Ovary (tissue), 10 donors: ENCODE measurements at places on chromosomes 7 and 10.
A peak's percentile ranks its signal among the peaks of the same experiment; 100 is the strongest.

DNA sequence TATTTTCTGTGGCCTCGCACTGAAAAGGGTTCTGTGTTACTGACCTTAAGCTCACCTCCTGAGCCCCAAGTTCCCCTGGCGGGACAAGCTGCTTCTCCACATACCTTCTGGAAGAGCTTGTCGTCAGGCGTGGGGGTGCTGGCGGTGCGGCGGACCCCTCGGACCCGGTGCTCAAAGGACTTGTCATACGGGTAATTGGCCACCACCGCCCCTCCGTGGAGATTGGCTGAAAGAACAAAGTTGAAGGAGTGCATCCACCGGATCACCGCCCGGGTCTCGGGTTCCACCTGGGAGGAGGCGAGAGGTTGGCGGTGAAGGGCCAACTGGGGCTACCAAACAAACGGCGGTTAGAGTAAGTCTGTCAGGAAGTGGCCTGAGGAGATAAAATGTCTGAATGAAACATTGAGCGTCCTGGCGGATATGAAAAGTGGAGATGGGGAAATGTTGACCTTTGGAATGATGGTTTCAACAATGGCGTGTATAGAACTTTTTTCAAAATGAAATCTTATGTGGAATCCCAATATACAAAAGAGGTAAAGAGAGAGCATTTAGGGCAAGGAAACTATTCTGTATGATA, 16.5 kb downstream of the CPN1 start:
- no peak for DNase-seq

DNA sequence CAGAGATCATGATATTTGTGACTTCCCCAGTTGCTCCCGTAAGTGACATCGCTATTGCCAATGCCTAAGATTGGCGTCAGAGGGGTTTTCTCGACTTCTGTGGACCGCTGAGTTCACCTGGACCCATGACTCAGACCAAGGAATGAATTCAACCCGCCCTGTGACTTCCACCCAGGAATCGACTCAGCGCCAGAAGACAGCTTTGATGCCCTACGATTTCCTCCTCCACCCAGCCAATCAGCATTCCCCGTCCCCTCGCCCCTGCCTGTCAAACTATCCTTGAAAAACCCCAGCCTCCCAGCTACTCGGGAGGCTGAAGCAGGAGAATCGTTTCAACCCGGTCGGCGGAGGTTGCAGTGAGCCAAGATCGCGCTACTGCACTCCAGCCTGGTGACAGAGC, 58.3 kb downstream of the MICALL2 start:
- no peak for DNase-seq

GRCh38 chr10:97748116-97748515, 11.2 kb downstream of the ZFYVE27 start:
- no peak for DNase-seq

DNA sequence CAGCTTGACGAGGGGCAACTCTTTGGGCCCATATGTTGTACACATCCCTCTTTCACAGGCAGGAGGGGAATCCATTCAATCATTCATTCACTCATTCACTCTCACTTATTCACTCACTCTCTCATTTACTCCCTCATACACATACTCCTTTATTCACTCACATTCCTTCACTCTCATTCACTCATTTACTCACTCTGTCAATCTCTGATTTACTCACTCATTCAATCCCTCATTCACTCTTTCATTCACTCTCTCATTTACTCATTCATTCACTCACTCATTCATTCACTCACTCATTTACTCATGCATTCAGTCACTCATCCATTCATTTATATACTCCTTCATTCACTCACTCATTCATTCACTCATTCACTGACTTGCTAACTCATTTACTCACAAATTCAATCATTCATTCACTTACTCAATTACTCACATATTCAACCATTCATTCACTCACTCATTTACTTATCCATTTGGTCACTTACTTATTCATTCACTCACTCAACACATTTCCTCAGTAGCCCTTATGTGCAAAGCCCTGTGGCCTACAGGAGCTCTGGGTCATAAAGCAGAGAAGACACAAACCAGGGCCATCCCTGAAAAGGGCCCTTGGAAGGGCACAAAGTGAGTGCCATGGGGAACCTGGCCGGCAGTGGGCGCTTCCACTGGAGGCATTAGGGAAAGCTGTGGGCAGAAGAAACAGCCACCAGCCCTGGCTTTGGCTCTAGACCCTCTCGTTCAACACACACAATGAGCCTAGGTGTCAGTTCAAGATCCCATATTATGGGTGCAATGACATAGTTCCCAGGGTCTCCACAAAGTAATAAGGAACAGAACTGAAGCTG, 26.0 kb downstream of the HIP1 start:
- no peak for DNase-seq

- peak; percentile 78 for DNase-seq
These were observed at the start of gene GSDME for GRCh38 chr7:24757353-24758275. TSS of gene GSDME (minus strand) at chr7:24757464. CDS start at chr7:24749774, 7,690 bp downstream.

GRCh38 chr10:124106241-124106879, 13.0 kb upstream of the CHST15 start:
- DNase-seq, result peak; percentile 97

DNA sequence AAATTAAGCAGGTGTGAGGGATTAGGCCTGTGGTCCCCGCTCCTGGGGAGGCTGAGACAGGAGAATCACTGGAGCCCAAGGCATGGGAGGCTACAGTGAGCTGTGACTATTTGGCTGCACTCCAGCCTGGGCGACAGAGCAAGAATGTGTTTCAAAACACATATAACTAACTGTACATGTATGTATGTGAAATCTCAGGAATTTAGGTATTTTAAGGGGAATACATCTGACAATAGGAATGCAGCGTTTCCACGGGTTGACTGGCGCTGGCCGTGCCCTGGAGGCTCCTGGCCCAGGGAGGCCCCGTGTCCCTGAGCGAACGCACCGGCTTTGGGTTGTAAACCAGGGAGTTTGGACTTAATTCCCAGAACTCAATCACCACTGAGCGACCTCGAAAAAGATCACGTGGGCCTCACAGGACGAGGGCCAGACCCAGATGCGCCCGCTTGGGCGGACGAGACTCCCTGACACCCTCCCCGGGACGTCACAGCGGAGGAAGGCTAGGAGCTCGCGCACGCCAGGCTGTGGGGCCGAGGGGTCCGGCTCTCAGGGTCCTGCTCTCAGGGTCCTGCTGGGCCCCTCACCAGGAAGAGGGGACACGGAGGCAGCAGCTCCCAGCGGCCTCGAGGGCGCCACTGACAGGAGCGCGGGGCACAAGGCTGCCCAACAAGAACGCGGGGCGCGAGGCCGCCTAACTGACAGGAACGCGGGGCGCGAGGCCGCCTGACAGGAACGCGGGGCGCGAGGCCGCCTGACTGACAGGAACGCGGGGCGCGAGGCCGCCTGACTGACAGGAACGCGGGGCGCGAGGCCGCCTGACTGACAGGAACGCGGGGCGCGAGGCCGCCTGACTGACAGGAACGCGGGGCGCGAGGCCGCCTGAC, 18.4 kb downstream of the PTPRN2 start:
- no peak for DNase-seq

DNA sequence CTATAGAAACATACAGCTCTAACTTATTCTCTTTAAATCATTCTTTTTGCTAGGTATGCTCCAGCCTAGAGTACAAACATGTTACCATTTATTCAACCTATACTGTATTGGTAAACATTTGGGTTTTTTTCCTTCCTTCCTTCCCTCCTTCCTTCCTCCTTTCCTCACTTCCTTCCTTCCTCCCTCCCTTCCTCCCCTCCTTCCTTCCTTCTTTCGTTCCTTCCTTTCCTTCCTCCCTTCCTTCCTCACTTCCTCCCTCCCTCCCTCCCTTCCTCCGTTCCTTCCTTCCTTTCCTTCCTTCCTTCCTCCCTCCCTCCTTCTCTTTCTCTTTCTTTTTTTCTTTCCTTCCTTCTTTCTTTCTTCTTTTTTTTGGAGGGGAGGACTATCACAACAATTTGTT, 286.7 kb upstream of the PRKCQ start:
- DNase-seq, result no peak

DNA sequence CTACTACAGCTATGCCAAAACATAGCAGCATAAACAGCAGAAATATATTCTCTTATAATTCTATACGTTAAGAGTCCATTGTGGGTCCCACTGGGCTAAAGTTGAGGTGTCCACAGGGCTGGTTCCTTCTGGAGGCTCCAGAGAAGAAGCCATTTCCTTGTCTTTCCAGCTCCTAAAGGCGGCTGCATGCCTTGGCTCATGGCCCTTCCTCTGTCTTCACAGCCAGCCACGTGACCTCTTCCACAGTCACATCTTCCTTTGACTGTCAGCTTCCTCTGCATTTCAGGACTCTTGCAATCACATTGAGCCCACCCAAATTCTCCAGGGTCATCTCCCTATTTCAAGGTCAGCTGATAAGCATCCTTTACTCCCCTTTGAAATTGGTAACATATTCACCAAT, 17.2 kb downstream of the NACAD start:
- DNase-seq, result no peak

DNA sequence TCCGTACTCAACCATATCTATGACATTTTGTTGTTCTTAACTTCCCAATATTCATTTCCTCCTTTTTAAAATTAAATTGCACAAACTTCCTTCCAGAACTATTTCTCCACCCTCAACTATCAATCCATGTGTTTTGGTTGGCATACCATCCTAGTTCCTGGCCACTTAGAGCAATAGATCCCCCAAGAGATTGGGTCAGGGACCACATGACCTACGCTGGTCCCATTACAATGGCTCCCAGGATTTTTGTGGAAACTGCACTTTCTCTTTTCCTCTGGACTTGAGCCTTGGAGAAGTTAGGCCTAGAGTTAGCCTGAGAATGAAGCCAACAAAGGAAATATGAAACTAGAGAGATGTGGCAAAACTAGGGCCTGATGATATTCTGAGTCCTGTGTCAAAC, 55.7 kb upstream of the CASD1 start:
- DNase-seq, result no peak
